ENCODE measurements at places on chromosomes 16 and 17.

GRCh38 chr17:81924557-81925532, 2.7 kb downstream of the MAFG start:
- DNase-seq, result no peak

DNA sequence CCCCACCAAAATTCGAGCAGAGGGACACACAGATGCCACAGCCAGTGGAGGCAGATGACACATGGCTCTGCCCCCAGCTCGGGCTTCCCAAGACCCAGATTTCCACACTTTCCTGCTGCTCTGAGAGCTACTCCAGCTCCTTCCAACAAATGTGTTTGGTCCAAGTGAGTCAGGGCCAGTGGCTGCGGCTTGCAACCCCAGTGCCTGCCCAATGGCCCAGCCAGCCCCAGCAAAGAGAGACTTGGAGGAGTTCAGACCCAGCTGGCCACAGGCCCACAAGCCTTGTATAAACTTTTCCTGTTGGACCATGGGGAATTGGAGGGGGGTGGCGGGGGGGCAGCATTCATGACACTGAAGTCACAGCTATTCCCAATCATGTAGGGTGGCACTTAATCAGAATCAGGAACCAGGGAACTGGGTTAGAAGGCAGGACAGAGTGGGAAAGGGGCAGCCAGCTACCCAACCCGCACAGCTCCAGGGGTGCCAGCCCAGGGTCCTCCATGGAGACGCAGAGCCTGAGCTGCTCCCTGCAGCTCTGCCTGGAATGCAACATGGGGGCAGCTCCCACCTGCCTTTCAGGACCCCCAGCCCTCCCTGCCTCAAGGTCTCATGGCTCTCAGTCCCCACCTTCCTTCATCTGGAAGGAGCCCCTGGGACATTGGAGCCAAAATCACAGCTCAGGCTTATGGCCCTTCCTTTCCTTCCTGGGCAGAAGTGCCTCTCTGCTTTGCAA, 17.5 kb upstream of the C16orf78 start:
- DNase-seq, result no peak

GRCh38 chr17:13374203-13375143, 227.3 kb downstream of the HS3ST3A1 start:
- no peak for DNase-seq

GRCh38 chr17:54180950-54181349, 358.2 kb downstream of the KIF2B start:
- DNase-seq, result no peak

DNA sequence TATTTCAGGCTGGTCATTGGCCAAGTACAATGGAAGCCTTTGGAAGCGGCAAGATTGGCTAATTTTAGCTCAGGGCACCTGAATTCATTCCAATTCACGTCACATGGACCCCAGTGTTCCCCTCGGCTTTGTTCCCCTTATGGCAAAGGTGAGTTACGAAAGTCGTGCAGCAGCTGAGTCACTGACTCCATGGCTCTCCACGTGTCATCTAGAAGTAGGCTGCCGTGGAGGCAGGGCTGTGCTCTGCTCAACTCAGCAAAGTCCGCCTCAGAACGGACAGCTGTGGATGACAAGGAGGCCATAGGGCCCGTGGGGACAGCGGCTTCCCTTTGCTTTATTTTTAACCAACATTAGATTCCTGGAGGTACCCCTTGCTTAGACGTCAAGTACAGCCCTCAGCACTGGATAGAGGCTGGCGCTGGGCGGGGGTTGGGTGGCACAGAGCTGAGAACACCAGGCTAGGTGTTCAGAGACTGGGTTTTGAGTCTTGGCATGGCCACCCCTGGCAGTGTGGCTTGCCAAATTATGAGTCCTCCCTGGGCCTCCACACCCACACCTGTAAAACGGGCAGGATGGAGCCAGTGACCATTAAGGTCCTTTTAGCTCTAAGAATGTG, 23.6 kb downstream of the ADAD2 start:
- DNase-seq, result no peak

GRCh38 chr16:23013484-23013883, 135.8 kb downstream of the USP31 start:
- DNase-seq, result no peak

DNA sequence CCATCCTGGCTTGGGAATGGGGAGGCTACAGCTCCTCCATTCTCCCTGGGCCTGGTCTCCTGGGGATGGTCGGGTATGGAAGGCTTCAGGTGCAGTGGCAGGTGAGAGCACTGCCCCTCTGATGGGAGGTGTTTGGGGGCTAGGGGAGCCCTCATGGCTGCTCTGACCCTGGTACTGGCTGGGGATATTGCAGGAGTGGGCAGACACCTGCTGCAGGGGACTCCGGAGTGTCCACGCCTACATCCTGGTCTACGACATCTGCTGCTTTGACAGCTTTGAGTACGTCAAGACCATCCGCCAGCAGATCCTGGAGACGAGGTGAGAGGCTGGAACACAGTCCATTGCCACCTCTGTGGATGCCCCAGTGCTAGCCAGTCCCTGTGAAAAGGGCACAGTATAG, 8.8 kb downstream of the RASL10B start:
- no peak for DNase-seq

GRCh38 chr17:55186937-55187770, 77.6 kb upstream of the HLF start:
- no peak for DNase-seq

- no peak for DNase-seq
Measured at GRCh38 chr16:11067266-11067665, 122.9 kb downstream of the CLEC16A start.
